Left lung (tissue), 14 donors: ENCODE measurements at places on chromosomes 6 and 20. TPM values are rescaled to one million over a fixed set of nuclear protein-coding genes. Genes with fewer than 3 reads are reported as not detected.

BTBD9 gene
- 17.0 TPM for polyA plus RNA-seq

PTCRA gene
- polyA plus RNA-seq, result 0.38 TPM

GLP1R gene
- polyA plus RNA-seq, result 0.85 TPM

SOBP gene
- polyA plus RNA-seq, result 7.0 TPM

NR2E1 gene
- not detected for polyA plus RNA-seq

PGC gene
- polyA plus RNA-seq, result 8.4 TPM

BMP7 gene
- polyA plus RNA-seq, result 13.3 TPM

OR2H1 gene
- not detected for polyA plus RNA-seq

SMPDL3A gene
- 37.1 TPM for polyA plus RNA-seq

NELFE gene
- 80.9 TPM for polyA plus RNA-seq

CPNE5 gene
- polyA plus RNA-seq, result 7.2 TPM

CFB gene
- polyA plus RNA-seq, result 2.7 TPM

NOX3 gene
- not detected for polyA plus RNA-seq

TMEM14C gene
- polyA plus RNA-seq, result 145 TPM

SPACA1 gene
- polyA plus RNA-seq, result not detected

CD24 gene
- polyA plus RNA-seq, result 177 TPM

NKAIN2 gene
- 16.0 TPM for polyA plus RNA-seq

DUSP15 gene
- polyA plus RNA-seq, result 12.2 TPM

LY6G6D gene
- polyA plus RNA-seq, result 0.57 TPM

LY6G6F gene
- polyA plus RNA-seq, result 1.5 TPM

XKR7 gene
- 0.07 TPM for polyA plus RNA-seq
